ENCODE measurements at places on chromosomes 5 and 9. TPM values are rescaled to one million over a fixed set of nuclear protein-coding genes. Genes with fewer than 3 reads are reported as not detected.

CXCL14 gene
- total RNA-seq, result 57.0 TPM

CDO1 gene
- total RNA-seq, result 40.4 TPM

- no peak overlapping the region for H3K27ac ChIP-seq
- H3K27me3 ChIP-seq, result no peaks in the 10 kb centered on the region
- no peak overlapping the region for H3K4me3 ChIP-seq
- H3K4me1 ChIP-seq, result no peaks in the 10 kb centered on the region
- no peak for DNase-seq
These were observed 28.2 kb downstream of the MTRR start for GRCh38 chr5:7897014-7897600.

GRCh38 chr9:137318602-137319001 is 16.5 kb upstream of the NRARP start:
- no peak for DNase-seq
- H3K36me3 ChIP-seq, result no peaks in the 10 kb centered on the region
- peaks cover 7% of the 10 kb centered on the region for H3K4me1 ChIP-seq
- no peak overlapping the region for H3K27ac ChIP-seq
- H3K27me3 ChIP-seq, result no peaks in the 10 kb centered on the region

GRCh38 chr9:99101271-99101670 is 3.6 kb upstream of the TGFBR1 start:
- H3K27ac ChIP-seq, result no peak overlapping the region
- peaks cover 11% of the 10 kb centered on the region for H3K4me1 ChIP-seq
- no peak overlapping the region for H3K4me3 ChIP-seq
- H3K27me3 ChIP-seq, result no peaks in the 10 kb centered on the region

DNA sequence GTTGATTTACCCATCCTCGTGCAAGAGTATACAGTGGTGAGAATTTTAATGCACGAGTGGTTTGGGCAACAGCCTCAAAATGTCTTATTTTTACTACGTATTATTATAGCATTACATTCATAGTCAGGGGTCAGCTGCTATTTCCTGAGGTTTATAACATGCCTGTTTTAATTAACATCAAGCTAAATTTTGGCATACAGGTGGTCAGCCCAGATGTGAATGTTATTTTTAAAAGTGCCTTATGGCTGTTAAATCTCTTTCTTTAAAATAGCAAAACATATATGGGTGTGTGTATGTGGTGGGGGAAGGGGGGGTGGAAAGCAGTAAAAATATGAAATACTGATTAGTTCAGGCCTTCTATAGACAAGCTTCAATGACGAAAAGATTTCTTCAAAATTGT is 424.5 kb upstream of the CLINT1 start:
- H3K4me1 ChIP-seq, result no peaks in the 10 kb centered on the region
- H3K27ac ChIP-seq, result no peak overlapping the region
- no peak overlapping the region for H3K4me3 ChIP-seq
- H3K36me3 ChIP-seq, result no peaks in the 10 kb centered on the region
- no peaks in the 10 kb centered on the region for H3K27me3 ChIP-seq

DNA sequence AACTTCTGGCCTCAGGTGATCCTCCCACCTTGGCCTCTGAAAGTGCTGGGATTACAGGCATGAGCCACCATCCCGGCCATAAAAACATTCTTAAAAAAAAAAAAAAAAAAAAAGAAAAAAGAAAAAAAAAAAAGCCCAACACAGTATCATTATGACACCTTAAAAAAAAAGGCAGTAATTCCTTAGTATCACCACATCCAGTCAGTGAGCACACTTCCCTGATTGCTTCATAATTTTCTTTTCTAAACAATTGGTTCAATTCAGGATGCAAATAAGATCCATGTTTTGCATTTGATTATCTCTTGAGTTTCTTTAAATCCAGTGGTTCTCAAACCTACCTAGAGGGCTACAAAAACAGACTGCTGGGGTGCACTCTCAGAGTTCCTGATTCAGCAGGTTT is 182.5 kb downstream of the CDK5RAP2 start:
- no peak overlapping the region for H3K4me3 ChIP-seq
- H3K27ac ChIP-seq, result no peak overlapping the region
- no peaks in the 10 kb centered on the region for H3K27me3 ChIP-seq
- no peaks in the 10 kb centered on the region for H3K4me1 ChIP-seq
- H3K36me3 ChIP-seq, result peaks cover 47% of the 10 kb centered on the region

DNA sequence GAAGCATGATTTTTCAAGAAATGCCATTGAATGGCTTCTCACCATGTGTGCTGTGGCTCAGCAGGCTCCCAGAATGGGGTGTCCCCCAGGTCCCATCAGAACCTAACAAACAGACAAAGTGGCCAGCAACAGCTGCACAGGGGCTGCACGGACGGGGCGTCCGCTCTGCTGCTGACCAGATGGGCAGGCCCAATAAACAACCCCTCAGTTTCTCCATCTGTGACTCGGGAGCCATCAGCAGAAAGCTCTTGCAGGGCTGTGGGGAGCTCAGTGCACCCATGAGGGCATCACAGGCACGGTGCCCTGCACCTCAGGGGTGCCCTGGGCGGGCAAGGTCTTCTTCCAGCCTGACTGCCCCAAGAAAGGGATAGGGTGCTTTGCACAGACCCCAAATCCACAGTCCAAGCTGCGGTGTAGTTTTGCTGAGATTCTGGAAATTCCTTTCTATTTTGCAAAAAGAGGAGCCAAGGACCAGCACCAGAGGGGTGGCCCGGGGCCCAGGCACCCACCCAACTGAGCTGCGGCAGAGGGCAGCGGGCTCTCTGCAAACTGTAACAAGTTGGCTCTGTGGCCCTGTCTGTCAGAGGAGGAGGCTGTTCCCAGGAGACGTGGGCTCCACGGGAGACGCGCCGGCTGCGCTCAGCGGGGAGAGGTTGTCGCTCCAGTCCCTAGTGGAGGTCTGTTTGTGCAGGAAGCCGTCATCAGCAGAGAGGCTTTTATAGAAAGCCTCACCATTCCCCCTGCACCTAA is 138.7 kb upstream of the PPP1R26 start:
- H3K27me3 ChIP-seq, result no peaks in the 10 kb centered on the region
- H3K4me1 ChIP-seq, result no peaks in the 10 kb centered on the region
- H3K36me3 ChIP-seq, result no peaks in the 10 kb centered on the region
- H3K27ac ChIP-seq, result no peak overlapping the region

All from thyroid gland (tissue), 4 donors.